ENCODE measurements at places on chromosomes 7 and 10.

DNA sequence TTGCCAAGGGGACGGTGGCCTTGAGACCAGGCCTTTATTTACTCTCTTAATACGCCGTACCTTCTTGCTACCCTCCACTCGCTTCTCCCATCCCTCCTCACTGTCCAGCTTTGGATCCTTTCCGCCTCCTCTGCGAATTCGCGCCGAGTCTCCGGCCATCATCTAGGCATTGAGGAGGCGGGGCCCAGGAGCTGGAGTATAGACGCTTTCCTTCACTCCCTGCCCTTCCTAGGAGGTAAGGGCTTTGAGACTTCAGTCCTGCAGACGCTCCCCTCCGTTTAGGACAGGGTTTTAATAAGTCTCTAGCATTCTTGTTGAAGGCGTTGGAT is 538 bp downstream of the TFAM start:
- peak; percentile 53 for DNase-seq

DNA sequence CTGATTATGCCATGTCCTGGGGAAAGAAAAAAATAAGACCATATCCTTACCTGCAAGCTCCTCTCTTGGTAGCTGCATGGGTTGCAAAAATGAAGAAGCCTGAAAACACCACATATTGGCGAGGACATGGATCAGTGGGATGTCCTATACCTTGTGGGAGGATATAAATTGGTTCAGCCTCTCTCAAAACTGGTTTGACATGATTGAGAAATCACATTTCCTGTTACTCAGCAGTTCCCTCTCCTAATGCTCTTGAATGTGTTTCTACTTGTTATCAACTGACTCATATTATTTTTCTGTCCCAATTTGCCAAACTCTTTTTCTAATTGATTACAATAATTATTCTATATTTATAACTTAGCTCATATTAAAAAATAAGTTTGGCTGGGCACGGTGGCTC is 380.2 kb downstream of the EXOC4 start:
- no peak for DNase-seq

- no peak for DNase-seq
Observed at GRCh38 chr7:54485044-54485443, 57.1 kb upstream of the VSTM2A start.

DNA sequence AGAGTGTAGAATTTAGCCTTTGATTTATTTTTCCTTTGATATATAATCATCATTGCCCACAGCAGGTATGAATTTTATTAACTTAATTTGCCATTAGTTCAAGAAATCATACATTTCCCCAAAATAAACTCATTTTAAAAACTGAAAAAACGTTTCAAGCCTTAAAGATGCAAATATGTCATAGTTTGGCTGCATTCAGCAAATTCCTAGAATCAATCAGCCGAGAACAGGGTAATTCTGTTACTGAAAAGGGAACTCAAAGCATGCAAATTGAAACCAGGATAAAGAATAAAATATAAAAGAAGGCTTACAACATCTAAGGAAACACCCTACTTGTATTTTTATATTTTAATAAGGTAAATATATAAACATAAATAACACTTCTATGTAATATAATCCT is 233.8 kb upstream of the PRKCQ start:
- DNase-seq = no peak

DNA sequence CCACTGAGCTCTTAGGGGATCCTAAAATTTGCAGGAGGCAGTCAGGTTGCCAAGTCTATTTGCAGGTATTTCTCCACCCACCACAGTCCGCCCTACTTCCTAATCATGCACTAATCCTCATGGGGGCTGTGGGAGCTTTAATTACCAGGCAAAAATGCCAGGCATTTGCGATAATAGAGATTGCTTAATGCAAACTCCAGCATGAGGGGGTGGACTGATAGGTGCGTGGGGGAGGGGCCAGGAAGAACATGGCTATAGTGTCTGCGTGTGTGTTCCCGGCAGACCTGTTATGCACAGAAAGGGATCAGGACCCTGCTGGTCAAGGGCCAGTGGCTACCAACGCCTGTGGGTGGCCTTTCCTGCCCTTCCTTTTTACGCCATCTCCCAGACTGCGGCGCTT is 15.6 kb upstream of the AQP1 start:
- no peak for DNase-seq

- no peak for DNase-seq
Observed at GRCh38 chr7:147639037-147639436, 951.5 kb upstream of the C7orf33 start.

- DNase-seq = no peak
Observed at GRCh38 chr10:43452356-43452914, 15.5 kb downstream of the ZNF487 start.

GRCh38 chr10:58473976-58474375 is 38.7 kb upstream of the BICC1 start:
- no peak for DNase-seq

- no peak for DNase-seq
Observed at GRCh38 chr7:156903232-156903909, 10.4 kb upstream of the LMBR1 start.

- DNase-seq = no peak
Observed at GRCh38 chr10:95660283-95660682, 3.8 kb upstream of the ALDH18A1 start.

DNA sequence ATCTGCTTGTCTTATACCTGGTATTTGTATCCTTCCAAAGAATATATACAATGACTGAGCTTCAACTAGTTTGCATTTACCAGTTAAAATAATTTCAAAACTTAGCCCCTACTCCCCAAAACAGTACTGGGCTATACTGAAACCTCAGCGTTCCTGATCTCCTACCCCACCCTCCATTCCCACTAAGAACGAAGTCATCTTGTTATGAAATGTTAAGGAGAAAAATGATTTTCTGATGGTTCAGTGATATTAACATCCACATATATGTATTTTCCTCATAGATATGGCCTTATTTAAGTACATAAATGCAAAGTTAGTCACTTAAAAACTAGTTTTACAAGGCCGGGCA is 28.9 kb upstream of the ANAPC16 start:
- DNase-seq = no peak

DNA sequence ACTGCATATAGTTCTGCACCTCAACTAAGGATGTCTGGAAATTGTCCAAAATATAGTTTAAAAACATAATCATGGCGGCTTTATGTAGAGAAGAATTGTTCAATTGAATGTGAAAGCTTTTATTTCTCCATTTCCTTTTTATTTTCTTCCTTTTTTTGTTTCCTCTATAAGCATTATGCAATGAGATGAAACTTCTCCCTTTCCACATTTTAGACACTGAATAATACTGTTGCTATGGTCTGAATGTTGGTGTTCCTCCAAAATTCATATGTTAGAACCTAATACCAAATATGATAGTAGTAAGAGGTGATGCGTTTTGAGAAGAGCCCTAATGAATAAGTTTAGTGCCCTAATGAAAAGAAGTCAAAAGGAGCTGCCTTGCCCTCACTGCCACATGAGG is 175.0 kb downstream of the RNLS start:
- no peak for DNase-seq

GRCh38 chr10:110311357-110311949 is 6.7 kb upstream of the SMNDC1 start:
- peak; percentile 61 for DNase-seq

DNA sequence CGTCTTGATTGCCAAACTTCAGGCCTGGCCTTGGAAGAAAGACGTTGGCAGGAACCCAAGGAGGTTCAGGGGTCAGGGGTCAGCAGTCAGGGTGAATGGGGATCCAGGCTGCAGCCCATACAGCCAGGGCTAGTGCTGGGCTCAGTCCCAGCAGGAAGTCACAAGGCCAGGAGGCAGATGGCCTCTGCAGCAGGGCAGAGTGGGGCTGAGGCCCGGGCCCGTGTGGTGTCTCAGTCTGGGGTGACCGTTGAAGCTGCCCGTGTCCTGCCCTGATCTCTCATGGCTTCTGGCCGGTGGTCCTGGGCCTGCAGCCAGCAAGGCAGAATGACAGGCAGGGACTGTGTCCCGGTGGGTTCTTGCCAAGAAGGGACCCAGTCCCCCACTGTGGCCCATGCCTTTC is 26.6 kb upstream of the PURB start:
- DNase-seq = no peak

- DNase-seq = peak; percentile 54
Observed at GRCh38 chr7:3112479-3113134, 68.9 kb upstream of the CARD11 start.

DNA sequence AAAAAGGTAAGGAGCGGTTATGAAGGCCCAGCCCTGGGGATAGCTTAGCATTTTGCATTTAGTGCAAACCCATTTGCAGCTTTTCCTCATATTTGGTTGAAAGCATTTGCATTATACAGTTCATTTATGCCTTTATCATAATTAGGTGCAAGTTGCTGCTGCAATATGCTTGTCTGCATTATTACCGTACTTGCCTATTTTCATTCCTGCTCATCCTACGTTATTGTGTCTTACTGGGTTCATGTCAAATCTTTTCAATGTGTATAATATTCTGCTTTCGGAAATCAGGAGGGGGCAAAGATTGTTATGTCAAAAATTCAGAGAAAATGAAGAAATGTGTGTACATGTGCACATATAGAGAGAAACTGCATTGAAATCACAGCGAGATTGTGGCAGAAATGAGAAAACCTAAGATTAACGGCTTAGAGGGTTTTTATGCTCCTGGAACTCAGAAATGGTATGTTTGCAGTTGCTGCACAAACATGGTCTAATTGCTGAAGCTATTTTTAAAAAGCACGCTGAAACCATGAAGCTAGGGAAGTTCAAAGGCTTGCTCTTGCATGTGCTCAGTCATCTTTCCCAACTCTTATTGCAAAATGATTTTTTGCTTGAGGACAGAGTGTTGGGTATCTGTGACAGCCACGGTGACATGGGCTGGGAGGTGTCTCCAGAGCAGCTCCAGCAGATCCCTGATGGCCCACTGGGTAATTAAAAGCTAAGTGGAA is 613.2 kb downstream of the SDK1 start:
- DNase-seq = no peak

GRCh38 chr7:105345003-105345402 is 43.7 kb downstream of the SRPK2 start:
- DNase-seq = no peak

DNA sequence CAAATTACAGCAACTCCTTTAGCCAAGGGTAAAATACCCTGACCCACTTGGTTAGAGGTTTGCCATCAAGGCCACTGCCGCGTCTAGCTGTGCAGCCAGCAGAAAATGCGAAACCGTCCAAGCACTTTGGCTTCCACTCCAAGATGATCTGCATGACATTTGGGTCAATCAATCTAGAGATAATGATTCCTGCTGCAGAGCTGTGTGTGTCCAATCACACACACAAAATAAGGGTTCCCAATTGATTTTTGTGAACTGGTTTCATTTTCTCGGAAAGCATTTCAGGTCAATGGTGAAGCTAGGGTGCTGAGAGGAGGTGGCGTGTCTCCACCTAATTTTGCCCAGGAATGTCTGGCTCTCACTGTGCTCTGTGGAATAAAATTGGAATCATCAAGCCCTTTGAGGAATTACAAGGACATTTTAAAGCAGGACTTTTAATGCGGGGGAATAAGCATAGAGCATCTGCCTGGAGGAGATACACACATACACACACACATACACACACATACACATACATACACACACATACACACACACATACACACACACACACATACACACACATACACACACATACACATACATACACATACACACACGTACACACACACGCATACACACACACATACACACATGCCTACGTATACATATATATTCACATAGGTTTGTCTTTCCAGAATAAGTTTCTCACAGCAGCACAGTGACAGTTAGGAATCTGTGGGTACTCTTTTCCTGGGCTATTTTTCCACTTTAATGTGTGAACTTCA is 59.5 kb downstream of the ACADSB start:
- DNase-seq = no peak

GRCh38 chr7:48637382-48637781 is 287.0 kb upstream of the CDC14C start:
- DNase-seq = no peak

DNA sequence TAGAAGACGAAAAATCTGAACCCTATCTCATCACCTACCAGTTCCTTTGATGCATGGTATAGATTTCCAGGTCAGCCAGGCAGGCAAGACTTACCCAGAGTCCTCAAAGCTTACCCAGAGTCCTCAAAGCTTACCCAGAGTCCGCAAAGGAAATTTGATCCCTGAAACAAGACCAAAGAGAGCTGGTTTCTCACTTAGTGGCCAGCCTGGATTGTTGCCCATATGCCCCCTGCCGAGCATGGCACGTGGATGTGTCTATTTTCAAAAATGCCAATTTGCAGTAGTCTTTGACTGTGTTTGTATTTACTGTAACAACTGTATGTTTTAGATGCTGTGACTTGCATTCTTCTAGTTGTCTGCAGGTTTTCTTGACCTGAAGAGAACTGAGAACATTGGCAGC is 120.2 kb upstream of the STARD3NL start:
- no peak for DNase-seq

DNA sequence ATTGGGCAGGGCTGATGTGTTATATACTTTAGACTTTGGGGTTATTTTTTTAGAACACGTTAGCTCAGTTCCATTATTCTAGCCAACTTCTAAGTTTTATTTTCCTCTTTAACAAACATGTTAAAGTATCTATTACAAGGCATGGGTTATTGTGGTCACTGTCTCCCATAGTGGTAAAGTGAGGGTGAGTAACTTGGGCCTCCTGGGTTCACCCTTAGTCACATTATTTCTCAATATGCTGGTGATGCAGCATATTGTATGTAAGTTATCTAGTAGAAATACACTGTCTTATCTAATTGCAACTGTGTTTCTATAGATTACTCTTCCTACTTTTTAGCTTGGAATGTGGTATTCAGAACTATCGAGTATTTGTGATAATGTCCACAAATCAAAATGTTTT is 65.9 kb downstream of the BBS9 start:
- DNase-seq = no peak

DNA sequence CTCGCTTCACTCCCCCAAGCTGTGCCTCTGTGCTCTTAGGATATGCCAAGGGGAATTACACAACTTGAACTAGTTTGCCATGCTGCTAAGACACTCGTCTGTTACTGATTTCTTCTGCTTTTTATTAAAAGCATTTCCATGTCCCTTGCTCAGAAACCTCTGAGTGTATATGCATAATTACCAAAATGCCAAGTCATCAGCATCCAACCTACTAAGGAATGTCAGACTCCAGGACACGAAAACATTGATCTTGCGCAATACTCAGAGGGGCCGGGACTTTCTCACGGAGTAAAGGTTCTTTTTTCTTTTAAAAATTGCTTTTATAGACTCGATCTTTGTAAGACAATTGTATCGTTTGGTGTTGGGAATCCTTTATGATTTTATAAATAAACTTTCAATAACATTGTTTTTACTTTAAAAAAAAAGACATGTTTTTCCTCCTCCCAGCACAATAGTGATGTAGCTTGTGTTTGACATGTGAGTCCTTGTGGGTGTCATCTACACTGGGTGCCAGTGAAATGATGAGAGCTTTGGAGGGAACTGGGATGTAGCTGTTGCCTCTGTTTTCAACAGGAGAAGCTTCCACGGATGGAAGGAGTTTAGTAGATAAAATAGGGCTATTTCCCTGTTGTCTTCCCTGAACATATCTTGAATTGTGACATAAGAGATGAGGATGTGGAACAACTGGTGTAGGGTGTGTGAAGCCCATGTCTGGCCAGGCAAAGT is 43.6 kb downstream of the CNNM1 start:
- no peak for DNase-seq

- DNase-seq = no peak
Observed at GRCh38 chr10:114272696-114273095, 33.6 kb downstream of the VWA2 start.

Data from NCI-H146 (cell line).